ENCODE measurements at places on chromosomes 4 and X.

DNA sequence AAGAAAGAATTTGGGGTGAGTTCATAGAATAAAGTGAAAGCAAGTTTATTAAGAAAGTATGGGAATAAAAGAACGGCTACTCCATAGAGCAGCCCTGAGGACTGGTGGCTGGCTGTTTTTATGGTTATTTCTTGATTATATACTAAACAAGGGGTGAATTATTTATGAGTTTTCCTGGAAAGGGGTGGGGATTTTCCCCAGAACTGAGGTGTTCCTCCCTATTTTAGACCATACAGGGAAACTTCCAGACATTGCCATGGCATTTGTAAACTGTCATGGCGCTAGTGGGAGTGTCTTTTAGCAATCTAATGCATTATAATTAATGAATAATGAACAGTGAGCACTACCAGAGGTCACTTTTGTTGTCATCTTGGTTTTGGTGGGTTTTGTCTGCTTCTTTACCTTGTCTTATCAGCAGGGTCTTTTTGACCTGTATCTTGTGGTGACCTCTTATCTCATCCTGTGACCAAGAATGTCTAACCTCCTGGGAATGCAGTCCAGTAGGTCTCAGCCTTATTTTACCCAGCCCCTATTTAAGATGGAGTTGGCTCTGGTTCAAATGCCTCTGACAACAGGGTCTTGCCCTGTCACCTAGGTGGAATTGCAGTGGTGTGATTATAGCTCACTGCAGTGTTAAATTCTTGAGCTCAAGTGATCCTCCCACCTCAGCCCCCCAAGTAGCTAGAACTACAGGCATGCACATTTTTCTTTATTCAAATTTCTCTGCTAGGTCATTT is 27.1 kb downstream of the RAPGEF2 start:
- DNase-seq: no peak

DNA sequence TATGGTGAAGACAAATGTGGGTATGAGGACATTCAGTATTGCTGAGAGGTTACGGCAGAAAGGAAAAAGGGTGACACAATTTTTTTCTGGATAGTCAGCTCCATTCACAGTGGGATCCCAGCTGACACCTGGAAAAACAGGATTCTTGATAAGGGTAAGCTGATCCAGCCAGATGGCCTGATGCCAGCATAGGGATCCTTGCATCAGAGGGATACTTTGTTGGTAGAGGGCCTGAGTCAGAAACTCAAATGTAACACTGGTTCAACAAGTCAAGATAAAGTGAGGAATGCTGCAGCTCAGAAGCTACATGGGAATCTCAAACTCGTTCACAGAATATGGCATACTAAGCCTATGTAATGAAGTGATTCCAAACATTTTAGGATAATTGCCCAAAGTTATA is 726.7 kb downstream of the C4orf33 start:
- no peak for DNase-seq

GRCh38 chrX:21865436-21865835 is 9.6 kb downstream of the YY2 start:
- DNase-seq: no peak

DNA sequence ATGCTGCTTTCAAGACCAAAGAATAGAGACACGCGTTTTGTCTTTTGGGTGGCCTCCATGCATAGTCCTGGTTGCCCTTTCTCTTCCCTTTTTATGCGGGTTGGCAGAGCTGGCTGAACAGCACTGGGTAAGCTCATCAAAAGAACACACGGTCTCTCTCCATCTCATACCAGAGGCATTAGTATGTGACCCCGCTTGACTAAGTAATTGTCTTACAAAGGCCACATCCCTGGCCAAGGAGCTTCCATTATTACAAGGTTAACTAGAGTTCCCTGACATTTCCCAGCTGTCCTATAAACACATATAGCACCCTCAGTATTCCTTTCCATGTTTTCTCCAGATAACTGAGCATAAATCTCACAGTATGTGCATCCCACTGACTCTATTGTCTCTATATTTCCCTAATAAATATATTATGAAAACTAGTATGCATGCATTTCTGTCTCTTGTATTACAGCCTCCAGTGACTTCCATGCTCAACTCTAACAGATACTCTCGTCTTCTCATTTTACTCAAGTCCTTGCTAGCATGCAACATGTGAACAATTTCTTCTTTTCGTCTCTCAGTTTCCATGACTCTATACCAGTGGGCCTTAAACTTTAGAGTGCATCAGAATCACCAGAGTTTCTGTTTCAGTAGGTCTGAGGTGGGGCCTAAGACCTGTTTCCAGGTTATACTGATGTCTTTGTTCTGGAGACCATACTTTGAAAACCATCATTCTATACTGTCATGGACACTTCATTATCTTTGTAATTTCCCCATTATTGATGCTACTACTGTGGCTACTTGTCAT is 247.7 kb upstream of the ARSJ start:
- DNase-seq: no peak

DNA sequence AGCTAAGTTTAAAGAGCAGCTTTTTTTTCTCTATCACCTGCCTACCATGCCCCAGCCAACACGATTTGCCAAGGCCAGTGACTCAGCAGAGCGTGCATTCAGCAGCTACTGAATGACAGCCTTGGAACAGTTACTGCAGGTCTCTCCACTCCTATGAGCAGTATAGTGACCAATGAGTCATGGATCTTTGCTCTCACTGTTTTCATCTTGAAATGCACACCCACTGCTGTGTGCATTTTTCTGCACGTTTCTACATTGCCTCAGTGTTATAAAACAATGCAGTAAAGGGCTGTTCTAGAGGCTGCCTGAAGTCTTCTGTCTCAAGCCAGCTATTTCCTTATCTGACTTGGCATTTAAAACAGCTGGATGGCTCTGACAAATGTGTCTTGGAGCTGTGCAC is 66.0 kb upstream of the C4orf54 start:
- peak; percentile 51 for DNase-seq

DNA sequence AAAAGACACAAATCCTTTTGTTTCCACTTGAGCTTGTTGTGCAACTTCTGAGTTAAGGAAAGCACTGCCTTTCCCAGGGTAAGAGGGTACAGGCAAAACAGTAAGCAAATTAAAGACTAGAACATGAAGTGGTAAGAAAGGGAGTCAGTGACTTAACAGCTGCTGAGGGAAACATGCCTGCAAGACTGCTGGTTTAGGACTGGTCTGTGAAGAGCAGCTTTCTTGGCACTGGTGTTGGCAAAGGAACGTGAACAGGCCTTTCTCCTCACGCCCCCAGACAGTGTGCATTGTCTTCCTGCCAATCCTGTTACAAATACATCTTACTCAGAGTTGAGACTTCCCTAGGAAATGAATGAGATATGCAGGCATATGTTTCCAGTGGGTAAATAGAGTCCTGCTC is 2.6 kb downstream of the LHFPL1 start:
- no peak for DNase-seq

- no peak for DNase-seq
Measured at GRCh38 chr4:176593943-176594342, 198.8 kb downstream of the VEGFC start.

DNA sequence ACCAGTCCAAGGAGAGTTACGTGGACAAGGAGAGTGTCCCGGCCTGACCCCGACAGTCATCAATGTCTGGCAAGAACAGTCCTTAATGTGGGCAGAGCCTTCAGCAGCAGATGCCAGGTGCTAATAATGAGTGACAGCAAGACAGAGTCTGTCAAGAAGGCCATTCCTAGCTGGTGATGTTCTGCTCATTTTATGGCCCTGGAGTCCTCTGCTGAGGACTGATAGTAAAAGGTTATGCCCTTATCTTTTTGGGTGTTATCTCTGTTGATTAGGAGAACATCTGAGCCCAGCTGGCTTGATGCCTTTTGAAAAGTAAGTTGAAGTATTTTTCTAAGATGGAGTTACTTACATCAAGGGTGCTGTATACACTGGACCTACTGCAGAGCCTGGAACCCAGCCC is 67.3 kb downstream of the SLC34A2 start:
- DNase-seq: no peak

- DNase-seq: no peak
Measured at GRCh38 chrX:119756926-119757635, 1.3 kb upstream of the SOWAHD start.

DNA sequence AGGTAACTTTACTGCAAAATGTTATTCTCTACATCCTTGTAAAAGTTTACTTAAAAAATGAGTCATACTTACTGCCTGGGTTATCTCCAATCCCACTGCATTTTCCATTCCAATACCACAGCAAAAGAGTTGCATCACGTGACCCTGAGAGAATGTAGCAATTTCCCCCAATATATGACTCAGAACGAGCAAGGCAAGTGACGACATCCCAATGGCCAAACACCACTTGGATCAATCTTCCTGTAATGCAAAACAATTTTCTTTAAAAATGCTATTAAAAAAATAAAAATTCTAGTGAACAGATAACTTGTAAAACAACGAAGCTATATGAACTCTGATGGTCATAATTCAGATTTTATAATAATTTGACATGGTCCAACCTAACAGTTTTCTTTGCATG is 224.3 kb downstream of the DCLK2 start:
- no peak for DNase-seq

DNA sequence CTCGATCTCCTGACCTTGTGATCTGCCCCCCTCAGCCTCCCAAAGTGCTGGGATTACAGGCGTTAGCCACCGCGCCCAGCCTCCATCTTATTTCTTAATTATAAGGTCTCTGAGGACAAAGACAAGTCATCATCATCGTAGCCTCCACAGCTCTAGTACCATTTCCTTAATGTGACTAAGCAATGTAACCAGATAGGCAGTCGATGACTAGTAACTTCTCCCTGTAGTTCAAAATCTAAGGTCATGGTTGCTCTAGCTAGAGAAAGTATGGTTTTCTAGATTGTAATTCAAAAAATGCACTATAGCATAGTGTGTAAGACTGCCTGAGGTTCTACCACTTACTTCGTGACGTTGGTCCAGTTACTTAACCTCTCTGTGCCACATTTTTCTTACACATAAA is 6.9 kb downstream of the SLC39A8 start:
- DNase-seq: no peak

DNA sequence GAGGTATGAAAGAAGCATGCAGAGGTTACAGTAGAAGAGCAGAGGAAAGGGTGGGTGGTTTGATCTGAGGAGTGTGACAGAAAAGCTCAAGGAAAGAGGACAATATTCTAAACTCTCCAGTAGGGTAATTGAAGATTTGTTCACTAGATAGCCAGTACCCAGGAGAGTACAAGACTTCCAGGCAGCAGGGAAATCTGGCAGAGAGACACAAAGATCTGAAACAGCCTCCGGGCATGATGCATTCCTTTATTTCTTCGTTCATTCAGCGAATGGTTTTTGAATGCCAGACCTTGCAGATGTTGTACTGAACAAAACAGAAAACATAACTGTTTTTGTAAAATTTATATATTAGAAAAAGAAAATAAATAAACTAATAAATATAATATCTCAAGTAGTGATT is 766.6 kb downstream of the FAT4 start:
- no peak for DNase-seq

DNA sequence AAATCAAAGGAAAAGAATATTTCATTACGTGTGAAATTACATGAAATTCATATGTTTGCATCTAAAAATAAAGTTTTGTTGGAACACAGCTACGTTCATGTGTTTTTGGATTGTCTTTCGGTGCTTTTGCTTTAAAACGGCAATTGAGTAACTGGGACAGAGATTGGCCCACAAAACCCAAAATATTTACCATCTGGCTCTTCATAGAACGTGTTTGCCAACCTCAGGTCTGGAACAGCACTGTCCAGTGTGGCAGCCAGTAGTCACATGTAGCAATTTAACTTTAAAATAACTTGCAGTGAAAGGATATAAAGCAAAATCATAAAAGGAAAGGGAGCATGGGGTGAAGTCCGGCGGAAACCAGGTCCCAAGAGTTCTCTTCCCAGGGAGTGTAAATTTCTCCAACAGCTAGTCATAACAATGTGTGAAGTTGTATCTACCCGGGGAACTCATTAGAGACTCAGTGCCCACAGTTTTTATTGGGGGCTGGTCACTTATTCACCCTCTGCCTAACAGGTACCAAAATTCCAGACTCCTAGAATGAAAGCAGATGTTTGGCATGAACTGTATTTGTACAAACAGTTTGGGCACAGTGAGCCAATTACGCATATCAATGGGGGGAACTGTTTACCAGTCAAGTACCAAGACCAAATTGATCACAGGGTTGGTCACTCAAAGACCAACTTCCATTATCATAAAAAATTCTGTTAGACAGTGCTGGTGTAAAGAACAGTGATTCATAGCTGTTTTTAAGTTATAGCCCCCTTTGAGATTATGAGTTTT is 10.3 kb downstream of the OCIAD1 start:
- DNase-seq: no peak

- no peak for DNase-seq
Measured at GRCh38 chr4:5568931-5569330, 139.4 kb downstream of the EVC2 start.

- no peak for DNase-seq
Measured at GRCh38 chr4:76306882-76307659, 538 bp downstream of the STBD1 start.

- DNase-seq: no peak
Measured at GRCh38 chrX:136907621-136908020, 27.1 kb upstream of the RBMX start.
